ENCODE measurements at places on chromosomes 12 and 14.

DNA sequence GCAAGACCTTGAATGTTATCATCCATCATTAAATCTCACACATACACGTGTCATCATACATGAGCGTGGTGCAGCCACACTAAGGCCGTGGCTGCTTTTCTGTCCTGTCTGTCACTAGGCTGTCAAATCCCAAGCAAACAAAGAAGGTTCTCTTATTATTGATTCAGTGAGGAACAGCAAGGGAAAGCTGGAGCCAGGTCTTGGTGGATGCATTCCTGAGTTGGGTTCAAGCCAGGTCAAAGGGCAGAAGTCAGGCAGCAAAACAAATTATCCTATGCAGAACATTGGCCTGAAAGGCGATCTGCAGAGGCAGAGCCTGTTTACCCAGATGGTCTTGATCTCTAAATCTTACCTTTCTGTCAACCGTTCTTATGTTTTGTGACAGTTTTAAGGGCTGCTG lies 252.3 kb downstream of the NEDD1 start:
- DNase-seq = no peak

DNA sequence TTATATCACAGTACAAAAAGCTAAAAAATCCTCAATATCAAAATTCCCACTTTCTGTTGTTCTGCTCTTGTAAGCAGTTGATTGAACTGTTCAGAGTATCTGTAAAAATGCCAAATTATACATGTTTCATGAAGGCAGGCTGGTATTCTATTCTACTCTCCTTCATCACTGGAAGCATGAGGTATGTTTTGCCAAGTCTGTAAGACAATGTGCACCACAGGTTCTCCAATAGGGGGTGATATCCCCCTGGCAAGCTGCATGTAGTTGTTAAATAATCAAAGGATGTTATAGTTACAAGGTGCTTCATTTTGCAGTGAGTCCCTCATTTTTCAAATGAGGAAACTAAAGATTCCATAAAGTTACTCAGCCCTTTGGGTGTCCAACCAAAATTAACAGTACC lies 15.1 kb upstream of the NEK9 start:
- no peak for DNase-seq

DNA sequence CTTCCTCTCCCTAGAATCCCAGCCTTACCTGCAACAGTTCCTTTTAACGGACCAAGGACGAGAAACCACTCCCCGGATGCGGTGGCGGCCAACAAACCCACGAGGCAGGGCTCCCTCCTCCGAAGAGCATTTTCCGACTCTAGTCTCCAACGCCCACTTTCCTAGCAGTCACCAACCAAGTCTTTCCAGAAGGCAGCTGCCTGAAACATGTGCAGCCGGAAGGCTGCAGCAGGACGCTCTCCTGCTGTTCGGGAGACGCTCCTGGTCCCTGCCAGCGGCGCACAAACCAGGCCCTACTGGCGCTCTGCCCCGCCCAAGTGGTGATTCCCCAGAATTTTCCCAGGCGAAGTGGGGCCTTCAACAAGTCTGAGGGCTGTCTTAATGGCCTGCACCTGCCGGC lies 21.1 kb upstream of the ADAM20 start:
- no peak for DNase-seq

DNA sequence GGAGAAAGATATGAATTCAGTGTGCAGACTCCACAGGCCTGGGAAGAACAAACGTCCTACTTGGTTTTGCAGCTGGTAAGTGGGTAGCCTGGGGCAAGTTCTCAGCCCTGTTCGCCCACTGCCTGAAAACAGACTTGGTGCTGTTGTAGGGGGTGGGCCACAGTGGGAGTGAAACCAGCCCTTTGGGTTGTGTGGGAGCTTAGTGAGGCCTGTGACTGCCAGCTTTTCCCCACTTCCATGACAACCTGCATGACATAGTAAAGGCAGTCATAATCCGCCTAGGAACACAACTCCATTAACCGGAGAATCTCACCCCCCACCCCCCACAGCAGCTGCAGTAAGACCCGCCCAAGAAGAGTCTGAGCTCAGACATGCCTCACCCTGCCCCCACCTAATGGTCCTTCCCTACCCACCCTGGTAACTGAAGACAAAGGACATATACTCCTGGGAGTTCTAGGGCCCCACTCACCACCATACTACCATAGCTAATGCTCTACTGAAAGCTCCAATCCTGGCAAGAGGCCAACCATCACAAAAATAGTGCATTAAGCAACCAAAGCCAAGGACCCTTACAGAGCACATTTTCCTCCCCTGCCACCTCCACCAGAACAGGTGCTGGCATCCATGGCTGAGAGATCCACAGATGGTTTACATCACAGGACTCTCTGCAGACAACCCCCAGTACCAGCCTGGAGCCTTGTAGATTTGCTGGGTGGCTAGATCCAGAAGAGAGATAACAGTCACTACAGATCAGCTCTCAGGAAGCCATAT lies 39.8 kb upstream of the LMNTD1 start:
- no peak for DNase-seq

DNA sequence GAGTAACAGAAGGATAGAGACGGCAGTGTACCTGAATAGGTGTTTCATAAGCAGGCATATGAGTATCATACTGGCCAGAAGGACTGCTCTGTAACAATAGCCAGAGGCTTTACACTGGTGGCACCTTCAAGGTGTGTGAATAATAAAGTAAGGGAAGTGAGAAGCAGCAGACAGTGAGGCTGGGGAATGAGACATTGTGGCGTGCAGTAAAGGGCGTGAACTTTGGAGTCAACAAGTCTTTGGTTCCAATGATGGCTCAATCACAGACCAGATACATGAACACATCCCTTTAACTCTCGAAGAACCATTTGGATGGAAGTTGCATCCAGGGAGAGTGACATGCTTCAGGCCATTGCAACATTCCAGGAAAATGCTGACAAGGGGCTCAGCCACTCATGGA lies 32.0 kb upstream of the CCND2 start:
- DNase-seq = no peak

- DNase-seq = peak; percentile 39
These were observed 311.8 kb upstream of the AMIGO2 start for GRCh38 chr12:47391566-47391965.

- DNase-seq = no peak
These were observed 16.3 kb downstream of the MARK3 start for GRCh38 chr14:103401223-103402214.

DNA sequence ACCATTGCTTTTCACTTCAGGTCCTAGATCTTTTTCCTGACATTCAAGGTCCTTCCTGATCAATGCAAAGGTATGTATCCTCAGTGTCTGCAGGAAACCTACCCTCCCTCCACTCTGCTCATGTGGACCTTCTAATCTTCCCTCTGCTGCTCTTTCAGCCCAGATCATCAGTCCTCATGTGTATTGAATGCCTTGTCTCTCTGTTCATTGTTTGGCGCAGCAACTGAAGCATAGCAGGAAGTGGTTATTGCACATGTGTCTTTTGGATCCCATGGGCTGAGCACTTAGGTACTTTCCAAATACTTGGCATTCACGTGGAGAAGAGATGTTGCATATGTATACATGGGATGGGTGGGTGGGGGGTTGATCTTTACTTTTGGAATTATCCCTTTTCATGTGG lies 4.3 kb upstream of the NIN start:
- no peak for DNase-seq

- DNase-seq = no peak
These were observed 141.5 kb upstream of the RFLNA start for GRCh38 chr12:124153392-124153791.

DNA sequence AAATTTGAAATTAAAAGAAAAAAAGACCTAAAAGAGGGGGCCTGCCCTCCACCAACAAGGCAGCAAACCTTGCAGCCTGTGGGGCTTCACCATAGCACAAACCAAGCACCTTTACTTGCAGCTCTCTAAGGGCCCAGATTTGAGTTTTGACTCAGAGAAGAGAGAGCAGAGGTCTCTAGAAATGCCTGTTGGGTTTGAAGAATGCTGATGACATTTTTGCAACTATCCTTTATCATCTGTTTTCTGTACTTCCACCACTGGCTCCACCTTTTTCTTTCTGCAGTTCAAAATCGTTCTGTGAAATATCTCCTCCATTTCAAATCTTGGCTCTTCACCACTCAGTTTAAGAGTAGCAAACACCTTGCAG lies 83.8 kb upstream of the HMGA2 start:
- DNase-seq = no peak

GRCh38 chr12:105939181-105939721 lies 199.5 kb downstream of the NUAK1 start:
- DNase-seq = no peak

DNA sequence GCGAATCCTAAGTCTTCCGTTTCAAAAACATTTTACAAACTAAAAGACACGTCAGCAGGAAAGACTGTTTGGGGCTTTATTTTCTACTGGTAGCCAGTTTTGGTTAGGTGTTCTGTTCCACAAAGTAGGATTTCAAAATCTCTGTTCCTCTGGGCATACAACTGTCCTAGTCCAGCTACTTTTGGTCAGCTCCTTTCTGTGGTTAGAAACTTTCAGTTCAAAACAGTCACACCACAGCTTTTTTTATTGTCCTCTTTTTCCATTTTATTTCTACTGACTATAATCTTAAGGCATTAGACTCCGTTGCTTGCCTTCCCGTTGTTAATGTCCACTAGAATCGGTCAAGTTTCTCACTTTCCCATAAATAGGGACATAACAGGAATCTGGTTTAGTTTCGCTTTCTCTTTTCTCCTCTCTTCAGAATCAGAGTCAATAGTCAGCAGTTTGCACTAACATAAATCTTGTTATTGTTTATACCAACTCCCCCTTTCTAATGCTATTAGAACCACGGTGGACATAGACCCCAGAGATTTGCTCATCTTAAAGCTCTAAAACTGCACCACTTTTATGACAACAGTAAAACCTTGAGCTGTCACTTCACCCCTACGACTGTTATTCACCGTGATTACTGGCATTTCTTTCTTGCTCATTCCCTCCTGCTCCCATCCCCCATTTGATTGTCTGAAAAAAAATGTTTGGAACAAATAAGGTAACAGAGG lies 41.5 kb upstream of the NPAS3 start:
- no peak for DNase-seq

- no peak for DNase-seq
These were observed 9.4 kb downstream of the PLD4 start for GRCh38 chr14:104933746-104934733.

- DNase-seq = no peak
These were observed 88.4 kb upstream of the DYNC1H1 start for GRCh38 chr14:101875727-101876554.

GRCh38 chr14:61218767-61219166 lies 62.4 kb downstream of the TMEM30B start:
- no peak for DNase-seq

DNA sequence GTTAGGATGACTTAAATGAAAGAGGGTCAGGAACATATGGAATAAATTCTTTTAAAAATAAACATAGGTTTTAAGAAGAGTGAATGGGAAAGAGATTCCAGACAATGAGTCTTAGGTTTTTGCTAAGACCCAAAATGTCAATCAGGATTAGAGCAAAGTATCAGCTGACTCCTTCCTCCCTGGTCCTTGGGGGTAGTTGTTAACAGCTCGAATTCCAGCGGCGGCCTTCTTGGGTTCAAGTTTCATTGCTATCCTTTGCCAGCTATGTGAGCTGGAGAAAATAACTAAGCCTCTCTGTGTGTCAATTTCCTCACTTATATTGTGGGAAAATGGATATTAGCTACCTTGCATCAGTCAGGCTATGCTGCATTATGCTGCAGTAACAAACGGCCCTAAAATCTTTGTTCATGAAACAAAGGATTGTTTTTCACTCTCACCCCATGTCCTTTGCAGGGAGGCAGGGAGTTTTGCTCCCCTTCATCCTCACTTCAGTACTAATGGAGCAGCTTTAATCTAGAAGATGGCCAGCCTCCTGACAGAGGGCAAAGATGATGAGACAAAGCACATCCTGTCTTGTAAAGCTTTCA lies 83.8 kb upstream of the RFLNA start:
- no peak for DNase-seq

GRCh38 chr14:32552766-32553165 lies 223.7 kb downstream of the AKAP6 start:
- DNase-seq = no peak

- DNase-seq = no peak
These were observed 18.5 kb upstream of the DHRS7 start for GRCh38 chr14:60183741-60184140.

DNA sequence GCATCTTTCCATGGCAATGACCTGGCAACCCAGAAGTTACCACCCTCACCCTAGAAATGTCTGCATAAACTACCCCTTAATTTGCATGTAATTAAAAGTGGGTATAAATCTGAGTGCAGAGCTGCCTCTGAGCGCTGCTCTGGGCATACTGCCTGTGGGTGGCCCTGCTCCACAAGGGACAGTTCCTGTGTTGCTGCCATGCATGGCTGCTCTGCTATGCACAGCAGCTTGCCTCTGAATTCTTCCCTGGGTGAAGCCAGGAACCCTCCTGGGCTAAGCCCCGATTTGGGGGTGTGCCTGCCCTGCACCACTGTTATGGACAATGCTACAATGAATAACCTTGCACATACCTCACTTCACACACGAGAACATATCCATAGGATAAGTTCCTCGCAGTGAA lies 35.7 kb upstream of the GPR132 start:
- DNase-seq = no peak

- no peak for DNase-seq
These were observed 57.2 kb upstream of the PELI2 start for GRCh38 chr14:56061051-56061450.

- DNase-seq = no peak
These were observed 267.4 kb downstream of the ZFP36L1 start for GRCh38 chr14:68525516-68525915.

GRCh38 chr12:69179786-69180185 lies 59.6 kb upstream of the CPSF6 start:
- no peak for DNase-seq

DNA sequence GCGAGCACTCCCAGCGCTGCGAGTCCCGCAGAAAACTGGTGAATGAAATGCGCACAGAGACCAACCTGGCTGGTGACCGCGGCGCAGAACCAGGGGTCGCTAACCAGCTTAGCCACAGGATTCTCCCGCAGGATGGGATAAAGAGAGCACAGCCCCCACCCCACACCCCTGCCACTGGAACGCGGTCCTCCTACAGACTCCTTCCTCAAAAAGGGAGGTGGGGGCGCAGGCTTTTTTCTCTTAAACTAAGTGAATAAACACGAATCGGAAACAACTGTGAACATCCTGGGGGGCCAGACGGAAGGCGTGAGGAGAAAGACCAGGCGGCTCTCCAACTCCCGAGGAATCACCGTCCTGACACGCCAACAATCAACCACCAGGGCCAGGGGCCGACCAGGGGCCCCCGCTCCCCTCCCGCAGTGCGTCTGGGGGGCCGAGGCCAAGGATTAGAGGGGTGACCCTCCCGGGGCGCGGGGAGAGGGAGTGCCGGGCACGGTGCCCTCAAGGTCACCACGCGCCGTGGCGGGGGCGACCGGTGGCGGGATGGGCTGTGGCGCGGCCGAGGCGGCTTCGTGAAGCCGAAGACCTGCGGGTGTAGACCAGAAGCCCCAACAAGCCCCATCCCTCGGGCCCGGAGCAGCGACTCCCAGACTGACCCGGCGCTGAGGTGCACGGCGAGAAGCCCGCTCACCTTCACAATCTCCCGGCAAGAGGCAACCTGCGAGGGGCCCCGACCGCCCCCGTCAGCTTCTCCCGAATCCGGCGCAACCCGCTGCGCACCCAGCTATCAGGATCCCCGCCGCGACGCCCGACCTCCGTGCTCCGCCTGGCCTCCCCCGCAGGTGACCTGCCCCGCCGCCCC lies 704 bp downstream of the ATP2B1 start:
- no peak for DNase-seq
